ENCODE measurements at places on chromosomes 3 and 15.

- no peak for DNase-seq
These were observed 165.4 kb downstream of the CFAP20DC start for GRCh38 chr3:58884453-58884852.

DNA sequence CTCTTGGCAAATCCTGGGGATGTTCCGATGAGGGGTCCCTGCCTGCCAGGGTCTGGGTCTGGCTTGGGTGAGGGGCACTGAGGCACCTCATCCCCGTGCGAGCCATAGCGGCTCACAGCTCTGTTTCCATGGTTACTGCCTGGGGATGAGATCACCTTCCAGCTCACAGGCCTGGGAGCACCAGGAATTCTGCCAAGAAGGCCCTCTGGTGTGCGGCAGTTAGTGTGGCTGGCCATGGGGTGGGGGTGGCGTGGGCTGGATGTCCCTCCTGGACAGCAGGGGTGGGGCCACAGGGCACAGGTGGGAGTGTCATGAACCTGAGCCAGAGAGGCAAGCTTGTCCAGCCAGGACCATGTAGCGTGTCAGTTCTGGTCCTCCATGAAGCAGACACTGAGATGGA, 22.1 kb upstream of the PRR23E start:
- DNase-seq: no peak

DNA sequence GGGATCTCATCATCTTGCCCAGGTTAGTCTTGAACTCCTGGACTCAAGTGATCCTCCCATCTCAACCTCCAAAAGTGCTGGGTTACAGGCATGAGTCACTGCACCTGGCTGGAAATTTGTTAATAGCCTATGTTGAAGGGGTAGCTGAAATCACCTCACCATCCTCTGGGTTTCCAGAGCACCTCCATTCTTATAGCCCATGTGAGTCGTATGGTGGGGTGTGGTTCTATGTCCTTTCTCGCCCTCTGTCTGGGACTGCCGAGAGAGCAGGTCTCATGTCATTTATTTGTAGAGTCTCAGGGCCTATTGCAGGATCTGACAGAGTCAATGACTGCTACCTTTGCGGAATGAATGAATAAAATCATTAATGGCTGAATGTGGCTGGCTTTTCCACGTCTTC, 20.9 kb downstream of the CEMIP start:
- DNase-seq: no peak

- DNase-seq: no peak
These were observed 128.5 kb downstream of the SERPINI1 start for GRCh38 chr3:167863811-167864551.

- DNase-seq: no peak
These were observed 14.2 kb upstream of the GABRR3 start for GRCh38 chr3:98049271-98049670.

DNA sequence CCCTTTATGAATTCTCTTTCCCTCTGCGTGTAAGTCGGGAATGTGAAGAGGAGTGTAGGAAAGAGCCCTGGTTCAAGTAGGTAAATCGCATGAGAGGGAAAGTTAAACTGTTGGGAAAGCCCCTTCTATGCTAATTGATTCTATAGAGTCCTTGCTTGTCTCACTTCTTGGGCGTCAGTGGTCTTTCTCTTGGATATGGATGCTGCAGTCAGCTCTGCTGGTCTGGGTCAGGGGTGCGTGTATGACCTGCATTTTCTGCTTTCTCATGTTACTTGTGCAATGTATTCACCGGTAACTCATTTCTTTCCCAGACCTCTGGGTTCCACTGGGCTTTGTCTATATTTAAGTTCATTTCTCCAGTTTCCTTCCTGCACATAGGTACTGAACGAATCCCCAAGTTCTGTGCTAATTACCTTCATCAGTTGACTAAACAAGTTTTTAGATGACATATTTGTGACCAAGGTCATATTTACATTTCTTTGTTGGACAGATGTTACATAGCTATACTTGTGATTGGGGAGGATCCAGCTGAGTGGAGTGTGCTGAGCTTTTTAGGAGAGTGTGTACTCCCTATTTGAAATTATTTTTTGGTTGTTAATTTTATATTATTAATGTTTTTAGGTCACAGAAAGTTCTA, 1.4 kb downstream of the SETD5 start:
- DNase-seq: no peak

- no peak for DNase-seq
These were observed 46.6 kb downstream of the DPP8 start for GRCh38 chr15:65470866-65471265.

GRCh38 chr3:86175593-86176444, 815.1 kb downstream of the VGLL3 start:
- DNase-seq: no peak

GRCh38 chr3:105542282-105543019, 175.7 kb downstream of the ALCAM start:
- no peak for DNase-seq

- DNase-seq: no peak
These were observed 23.8 kb upstream of the POLG start for GRCh38 chr15:89358435-89358754.
